ENCODE measurements at places on chromosomes 1 and 21.

DNA sequence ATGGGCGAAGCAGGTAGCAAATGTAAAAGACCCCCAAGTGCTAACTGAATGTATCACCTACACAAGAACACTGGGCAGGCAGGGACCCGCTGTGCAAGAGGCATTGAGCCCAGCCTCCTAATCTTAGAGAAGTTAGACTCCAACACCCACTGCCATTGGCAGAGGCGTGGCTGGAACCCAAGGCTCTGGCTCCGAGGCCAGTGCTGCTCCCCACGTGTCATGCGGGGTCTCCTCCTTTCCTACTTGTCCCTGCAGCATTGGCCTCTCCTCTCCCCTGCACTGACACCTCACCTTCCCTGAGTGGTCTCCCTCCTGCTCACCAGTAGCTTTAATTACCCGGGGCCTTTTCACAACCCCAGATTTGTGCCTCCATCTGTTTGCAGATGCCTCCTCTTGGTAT is 107.0 kb downstream of the GALNT2 start:
- DNase-seq = no peak

DNA sequence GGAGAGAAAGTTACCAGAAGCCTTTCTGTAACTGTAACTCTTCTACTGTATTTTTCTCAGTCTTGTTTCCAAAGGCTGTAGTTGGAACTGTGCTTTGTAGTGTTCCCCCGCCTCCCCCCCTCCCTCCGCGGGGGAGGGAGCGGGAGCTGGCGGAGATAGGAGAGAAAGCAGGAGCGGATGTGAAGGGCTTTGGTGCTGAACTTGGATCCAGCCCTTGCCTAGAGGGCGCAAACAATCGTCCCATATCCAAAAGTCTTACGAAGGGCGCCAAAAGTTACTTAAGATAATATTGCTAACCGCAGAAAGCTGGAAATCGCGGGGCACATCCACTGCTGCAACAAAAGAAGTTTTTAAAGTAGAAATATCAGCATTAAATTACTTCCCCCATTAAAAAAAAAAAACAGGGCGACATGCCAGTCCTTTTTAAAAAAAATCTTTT is 2.4 kb upstream of the NFIA start:
- DNase-seq = no peak

DNA sequence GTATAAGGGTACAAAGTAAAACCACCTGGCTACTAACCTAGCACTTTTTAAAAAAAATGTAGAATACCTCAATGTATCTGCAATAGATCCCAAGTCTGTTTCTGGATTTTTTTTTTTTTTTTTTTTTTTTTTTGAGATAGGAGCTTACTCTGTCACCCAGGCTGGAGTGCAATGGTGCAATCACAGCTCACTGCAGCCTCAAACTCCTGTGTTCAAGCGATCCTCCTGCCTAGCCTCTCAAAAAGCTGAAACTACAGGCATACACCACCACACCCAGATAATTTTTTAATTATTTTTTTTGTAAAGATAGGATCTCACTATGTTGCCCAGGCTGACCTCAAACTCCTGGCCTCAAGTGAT is 537.5 kb upstream of the CAMK1G start:
- DNase-seq = no peak

DNA sequence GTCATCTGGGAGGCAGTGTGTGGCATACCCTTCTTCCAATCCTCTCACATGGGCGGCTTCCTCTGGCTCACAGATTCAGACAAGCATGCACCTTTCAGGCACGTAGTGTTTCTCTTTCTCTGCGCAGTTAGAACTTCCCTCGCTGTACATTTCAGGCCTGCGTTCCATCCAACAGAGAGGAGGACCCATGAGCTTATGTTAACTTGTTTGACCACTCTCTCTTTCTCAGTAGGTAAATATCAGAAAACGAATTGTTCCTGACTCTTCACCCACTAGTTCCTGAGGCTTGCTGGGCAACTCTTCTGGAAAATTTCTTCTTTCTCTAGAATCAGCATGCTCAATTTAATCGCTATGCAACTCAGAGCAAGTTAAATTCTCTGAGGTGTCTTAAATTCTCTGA is 85.5 kb downstream of the DDX20 start:
- DNase-seq = no peak

- DNase-seq = no peak
These were observed 265.5 kb downstream of the PTPRC start for GRCh38 chr1:198904321-198904720.

- no peak for DNase-seq
These were observed 51.1 kb downstream of the CD247 start for GRCh38 chr1:167467126-167467710.

DNA sequence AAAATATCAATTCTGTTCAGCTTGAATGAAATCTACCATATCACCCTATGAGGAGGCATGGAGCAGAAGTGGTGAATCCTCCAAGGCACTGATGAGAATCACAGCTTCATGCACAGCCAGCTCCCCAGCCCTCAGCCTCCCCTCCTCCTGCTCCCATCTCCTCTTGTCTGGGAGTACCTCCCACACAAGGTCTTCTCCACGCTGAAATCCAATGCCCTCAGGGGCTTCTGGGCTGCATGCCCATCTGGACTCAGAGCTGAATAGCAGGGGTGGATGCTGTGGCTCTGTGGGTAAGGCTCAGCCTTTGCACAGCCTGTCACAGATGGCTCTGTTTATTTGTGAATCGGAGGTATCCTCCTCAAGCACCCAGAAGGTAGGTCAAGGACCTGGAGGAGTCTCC is 48.6 kb downstream of the KCNC4 start:
- DNase-seq = no peak

- no peak for DNase-seq
These were observed 44.3 kb downstream of the GPATCH2 start for GRCh38 chr1:217586586-217586985.

DNA sequence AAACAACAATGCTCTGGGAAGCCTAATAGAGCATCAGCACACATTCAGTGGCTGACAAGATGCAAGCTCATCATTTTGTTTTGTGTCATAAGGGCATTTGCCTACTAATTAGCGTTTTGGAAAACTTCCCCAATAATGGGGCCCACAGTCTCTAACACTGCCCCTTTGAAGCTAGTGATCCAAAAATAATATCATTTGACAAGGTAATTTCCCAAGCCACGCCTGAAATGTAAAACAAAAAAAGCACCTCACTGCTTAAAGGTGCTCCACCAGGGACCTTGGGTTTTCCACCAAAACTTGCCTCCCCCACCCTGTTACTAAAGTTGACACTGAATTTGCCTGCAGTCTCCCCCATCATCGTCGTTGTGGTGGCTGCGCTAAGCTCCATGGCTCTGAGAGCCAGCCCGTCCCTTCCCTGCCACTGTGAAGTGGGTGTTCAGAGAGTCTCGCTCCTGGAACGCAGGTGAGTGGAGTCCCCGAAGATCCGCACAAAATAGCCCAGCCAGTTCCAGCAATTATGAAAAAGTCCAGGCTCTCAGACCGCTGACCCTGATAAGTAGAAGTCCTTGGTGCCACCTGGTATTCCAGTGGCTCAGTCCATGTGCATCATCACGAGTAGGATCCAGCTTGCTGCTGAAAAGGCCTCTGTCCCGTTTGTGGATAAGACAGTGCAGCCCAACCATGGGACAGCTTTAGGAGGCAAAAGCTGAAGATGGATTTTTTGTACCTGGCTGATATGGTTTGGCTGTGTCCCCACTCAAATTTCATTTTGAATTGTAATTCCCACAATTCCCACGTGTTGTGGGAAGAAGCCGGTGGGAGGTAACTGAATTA is 52.2 kb downstream of the RAB3GAP2 start:
- no peak for DNase-seq

DNA sequence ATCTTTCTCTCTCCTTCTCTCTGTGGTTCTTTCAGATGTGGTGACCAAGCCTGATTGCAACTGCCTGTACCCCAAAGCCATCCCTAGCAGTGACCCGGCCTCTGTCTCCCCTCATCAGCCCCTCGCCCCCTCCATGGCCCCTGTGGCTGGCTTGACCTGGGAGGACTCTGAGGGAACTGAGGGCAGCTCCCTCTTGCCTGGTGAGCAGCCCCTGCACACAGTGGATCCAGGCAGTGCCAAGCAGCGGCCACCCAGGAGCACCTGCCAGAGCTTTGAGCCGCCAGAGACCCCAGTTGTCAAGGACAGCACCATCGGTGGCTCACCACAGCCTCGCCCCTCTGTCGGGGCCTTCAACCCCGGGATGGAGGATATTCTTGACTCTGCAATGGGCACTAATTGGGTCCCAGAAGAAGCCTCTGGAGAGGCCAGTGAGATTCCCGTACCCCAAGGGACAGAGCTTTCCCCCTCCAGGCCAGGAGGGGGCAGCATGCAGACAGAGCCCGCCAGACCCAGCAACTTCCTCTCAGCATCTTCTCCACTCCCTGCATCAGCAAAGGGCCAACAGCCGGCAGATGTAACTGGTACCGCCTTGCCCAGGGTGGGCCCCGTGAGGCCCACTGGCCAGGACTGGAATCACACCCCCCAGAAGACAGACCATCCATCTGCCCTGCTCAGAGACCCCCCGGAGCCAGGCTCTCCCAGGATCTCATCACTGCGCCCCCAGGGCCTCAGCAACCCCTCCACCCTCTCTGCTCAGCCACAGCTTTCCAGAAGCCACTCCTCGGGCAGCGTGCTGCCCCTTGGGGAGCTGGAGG is 12.7 kb downstream of the CSF1 start:
- DNase-seq = no peak

- no peak for DNase-seq
These were observed 459 bp downstream of the CAPZB start for GRCh38 chr1:19484798-19485361.

GRCh38 chr1:57024855-57025254 is 59.0 kb upstream of the C8B start:
- no peak for DNase-seq

- no peak for DNase-seq
These were observed 8.1 kb downstream of the DNASE2B start for GRCh38 chr1:84406346-84406861.

GRCh38 chr1:19955534-19956170 is 23.8 kb downstream of the PLA2G2A start:
- DNase-seq = no peak

- DNase-seq = no peak
These were observed 111.9 kb downstream of the ADSS2 start for GRCh38 chr1:244339776-244340175.

GRCh38 chr1:162169031-162169790 is 99.7 kb downstream of the NOS1AP start:
- no peak for DNase-seq

DNA sequence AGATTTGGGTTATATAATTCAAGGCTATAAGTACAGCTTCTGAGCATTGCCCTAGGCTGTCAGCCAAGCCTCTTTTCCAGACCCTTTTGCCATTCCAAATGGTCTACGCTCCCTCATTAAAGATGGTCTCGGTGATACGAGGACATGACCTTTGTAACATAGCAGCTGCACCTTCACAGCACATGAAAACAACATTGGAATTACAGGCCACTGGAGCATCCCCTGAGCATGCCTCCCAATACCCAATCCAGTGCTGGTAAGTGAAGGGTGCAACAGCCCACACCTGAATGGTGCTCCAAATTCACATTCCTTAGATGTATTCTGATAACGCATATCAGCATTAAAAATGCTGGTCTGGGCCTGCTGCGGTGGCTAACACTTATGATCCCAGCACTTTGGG is 20.1 kb upstream of the PTPRF start:
- no peak for DNase-seq
